ENCODE measurements at places on chromosomes 2 and 18. TPM values are rescaled to one million over a fixed set of nuclear protein-coding genes. Genes with fewer than 3 reads are reported as not detected.

GPR45 gene
- total RNA-seq = not detected

IL1R1 gene
- 5.7 TPM for total RNA-seq

RBKS gene
- 1.4 TPM for total RNA-seq

SIGLEC15 gene
- total RNA-seq = under 0.01 TPM
